ENCODE measurements at places on chromosomes 3 and 15.

GRCh38 chr15:63466378-63467192, 37.8 kb upstream of the USP3 start:
- peak; percentile 72 for DNase-seq

- peak; percentile 42 for DNase-seq
These were observed 1460.3 kb upstream of the CADM2 start for GRCh38 chr3:83498361-83499016.

DNA sequence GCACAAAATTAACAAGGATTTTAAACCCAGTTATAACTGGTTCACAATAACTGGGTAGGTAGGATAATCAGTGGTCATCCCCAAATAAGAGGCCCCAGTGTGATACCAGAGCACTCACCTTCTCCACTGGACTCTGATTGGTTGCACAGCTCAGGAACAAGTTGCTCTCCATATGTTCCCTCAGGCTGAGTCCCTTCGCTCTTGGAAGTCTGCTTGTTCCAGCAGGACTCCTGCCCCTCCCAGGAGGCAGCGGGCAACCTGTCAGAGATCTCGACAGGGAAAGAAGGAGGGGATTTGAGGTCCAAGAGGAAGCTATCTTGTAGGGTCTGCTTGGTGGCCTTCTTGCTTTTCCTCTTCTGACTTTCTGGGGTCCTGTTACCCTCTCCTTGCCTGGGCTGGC, 51.6 kb upstream of the HEG1 start:
- peak; percentile 21 for DNase-seq

DNA sequence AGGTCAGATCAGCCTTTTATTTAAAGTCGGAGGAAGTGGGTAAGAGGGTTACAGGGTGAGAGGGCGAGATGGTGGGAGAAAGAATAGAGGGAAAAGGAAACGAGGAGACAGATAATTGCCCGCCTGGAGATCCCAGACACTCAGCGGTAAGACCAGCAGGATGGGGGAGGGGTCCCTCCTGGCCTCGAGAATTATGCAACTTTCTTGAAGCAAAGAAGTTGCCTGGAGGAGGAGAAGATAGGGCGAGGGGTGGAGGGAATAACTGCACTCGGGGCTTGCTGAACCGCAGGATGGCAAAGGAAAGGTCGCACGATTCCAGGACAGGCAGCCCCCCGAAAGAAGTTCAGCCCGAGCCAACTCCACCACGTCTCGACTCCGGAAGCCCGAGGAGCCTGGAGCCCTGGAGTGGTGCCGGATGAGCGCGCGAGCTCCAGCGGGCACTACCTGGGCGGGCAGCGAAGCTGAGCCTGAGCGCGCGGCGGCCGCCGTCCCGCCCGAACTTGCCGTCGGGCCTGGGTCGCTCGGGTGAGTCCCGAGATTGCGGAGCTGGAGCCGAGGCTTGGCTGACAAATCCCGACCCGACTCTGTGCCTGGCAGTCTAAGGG, 402 bp downstream of the WWTR1 start:
- DNase-seq = no peak

GRCh38 chr3:189985948-189986347, 134.7 kb downstream of the P3H2 start:
- DNase-seq = no peak

DNA sequence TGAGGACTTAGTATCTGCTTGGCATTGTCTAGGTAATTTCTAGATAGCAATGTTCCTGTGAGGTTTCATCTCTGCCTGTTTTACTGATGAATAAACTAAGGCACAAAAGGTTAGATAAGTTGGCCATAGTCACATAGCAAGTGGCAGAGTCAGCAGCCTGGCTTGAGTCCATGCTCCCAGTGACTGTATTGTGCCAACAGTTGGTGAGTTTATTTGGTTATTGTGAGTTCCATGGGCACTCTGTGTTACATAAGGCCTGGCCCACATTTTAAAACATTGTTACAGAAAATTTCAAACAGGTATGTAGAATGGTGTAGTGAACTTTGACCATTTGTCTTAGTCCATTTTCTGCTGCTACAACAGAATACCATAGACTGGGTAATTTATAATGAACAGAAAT, 15.2 kb downstream of the MCM2 start:
- DNase-seq = no peak

DNA sequence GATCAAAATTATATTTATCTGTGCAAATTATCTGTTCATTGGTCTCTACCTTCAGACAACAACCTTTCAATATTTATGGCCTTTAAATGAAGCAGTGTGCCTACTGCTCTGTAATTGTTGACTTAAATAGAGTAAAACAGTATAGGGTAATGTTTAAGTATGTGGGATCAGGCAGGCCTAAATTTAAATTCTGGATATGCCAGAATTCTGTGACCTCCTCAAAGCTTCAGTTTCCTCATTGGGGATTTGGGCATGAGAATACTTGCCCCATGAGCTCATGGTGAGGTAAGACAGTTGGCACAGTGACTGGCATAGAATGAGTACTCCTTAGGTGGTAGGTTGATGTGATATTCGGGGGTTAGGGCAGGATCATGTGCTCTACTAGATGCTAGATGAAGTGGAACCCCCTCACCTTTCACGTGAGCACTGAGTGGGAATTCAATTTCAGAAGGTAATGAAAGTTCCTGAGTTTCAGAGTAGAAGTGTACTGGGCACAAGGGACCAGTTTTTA, 14.9 kb downstream of the ARL8B start:
- no peak for DNase-seq
